ENCODE measurements at places on chromosomes 16 and 17.
A peak's percentile ranks its signal among the peaks of the same experiment; 100 is the strongest.

DNA sequence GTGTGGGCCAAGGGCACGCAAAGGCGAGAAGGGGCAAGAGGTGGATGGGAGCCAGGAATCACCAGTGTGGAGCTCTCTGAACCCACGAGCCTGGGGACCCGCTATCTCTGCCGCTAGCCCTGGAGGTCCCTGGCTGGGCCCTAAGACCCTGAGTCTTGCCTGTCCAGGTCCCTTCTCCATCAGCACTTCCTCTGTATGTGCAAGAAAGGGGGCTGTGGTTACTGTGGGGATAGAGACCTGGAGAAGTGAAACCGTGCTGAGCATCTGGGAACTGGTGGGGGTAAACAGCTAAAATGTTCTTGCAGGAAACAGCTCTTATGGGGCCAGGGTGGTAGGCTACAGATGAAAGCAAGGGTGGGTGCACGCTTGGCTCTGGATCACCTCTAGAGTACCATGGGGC lies 3.1 kb downstream of the SPNS3 start:
- no peak for DNase-seq

GRCh38 chr16:87138316-87138715 lies 178.9 kb downstream of the C16orf95 start:
- DNase-seq = no peak

- DNase-seq = no peak
These were observed at the start of gene NPTX1 for GRCh38 chr17:80475910-80476876. Gene NPTX1, minus strand, starts transcription at chr17:80476607. Its CDS starts 161 bp downstream, at chr17:80476446.

DNA sequence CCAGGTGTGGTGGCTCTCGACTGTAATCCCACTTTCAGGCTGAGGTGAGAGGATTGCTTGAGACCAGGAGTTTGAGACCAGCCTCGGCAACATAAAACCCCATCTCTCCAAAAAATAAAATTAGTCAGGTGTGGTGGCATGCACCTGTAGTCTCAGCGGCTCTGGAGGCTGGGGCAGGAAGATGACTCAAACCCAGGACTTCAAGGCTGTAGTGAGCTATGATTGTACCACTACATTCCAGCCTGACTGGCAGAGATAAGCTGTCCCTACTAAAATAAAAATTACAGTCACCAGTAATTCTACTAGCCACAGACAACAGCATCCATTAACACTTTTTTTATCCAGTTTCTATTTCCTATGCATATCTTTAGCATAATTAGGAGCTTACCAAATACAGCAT lies 176.3 kb downstream of the CPPED1 start:
- no peak for DNase-seq

- DNase-seq = no peak
These were observed 788.7 kb upstream of the GOT2 start for GRCh38 chr16:59522826-59523225.

- no peak for DNase-seq
These were observed 22.4 kb downstream of the NLRP1 start for GRCh38 chr17:5561736-5562571.

DNA sequence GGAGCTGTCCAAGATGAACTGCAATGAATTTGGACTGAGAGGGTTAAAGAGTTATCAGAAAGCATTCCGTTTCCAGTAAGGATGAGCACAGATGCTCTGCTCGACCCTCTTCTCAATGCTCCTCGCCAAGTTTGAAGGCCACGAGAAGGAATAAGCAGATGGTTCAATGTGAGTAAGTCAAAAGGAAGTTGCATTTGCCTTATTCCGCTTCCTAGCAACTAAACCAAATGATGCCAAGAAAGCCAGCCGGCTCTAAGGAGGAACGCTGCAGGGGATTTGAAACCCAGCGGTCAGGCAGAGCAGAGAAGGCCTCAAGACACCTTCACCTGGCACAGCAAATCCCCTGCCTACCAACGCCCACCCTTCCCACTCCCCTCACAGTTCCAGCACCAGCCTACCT lies 52.1 kb upstream of the CNEP1R1 start:
- no peak for DNase-seq

- DNase-seq = peak; percentile 62
These were observed 36.0 kb upstream of the ICAM2 start for GRCh38 chr17:64056269-64057005.

DNA sequence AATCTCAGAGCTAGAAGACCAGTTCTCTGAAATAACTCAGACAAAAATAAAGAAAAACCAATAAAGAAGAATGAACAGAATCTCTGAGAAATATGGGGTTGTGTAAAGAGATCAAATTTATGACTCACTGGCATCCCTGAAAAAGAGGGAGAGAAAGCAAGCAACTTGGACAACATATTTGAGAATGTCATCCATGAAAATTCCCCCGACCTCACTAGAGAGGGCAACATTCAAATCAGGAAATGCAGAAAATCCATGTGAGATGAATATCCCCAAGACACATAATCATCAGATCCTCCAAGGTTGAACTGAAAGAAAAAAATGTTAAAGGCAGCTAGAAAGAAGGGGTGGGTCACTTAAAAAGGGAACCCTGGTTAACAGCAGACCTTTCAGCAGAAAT lies 32.1 kb downstream of the TANC2 start:
- no peak for DNase-seq

GRCh38 chr17:15267996-15268395 lies 2.9 kb upstream of the PMP22 start:
- no peak for DNase-seq
